Activated CD4-positive, alpha-beta T cell treated with anti-CD3 and anti-CD28 coated beads, Interleukin-2, amount 50 U/mL, for 4 hours (primary cell): ENCODE measurements at places on chromosomes 12 and 14.

GRCh38 chr12:122107261-122107660 is 28.7 kb downstream of the MLXIP start:
- DNase-seq, result no peak

DNA sequence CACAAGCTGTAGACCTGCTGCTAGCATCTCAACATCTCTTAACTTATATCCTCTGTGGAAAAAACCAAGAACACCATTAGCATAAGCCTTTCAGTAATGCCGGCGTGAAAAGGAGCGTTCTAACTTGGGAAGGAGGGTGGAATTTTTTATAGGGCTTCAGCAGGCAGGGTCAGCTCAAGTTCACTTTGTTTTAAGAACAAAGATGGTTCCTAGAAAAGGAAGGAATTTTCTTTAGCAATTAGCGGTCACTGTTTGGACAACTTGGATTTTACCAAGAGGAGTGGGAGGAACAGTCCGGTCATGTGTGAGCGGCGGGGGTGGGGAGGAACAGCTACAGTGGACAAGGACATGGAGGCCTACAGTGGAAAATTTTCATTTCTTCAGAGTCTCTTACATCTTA is 35.9 kb downstream of the BBS10 start:
- DNase-seq, result no peak

- DNase-seq, result no peak
Measured at GRCh38 chr12:116610971-116611541, 51.9 kb downstream of the MAP1LC3B2 start.

- DNase-seq, result no peak
Measured at GRCh38 chr12:26317942-26318575, 122.7 kb downstream of the SSPN start.

GRCh38 chr14:102784892-102785594 is 7.8 kb downstream of the TRAF3 start:
- no peak for DNase-seq

GRCh38 chr14:77883847-77884238 is 83.9 kb downstream of the ADCK1 start:
- DNase-seq, result no peak

GRCh38 chr14:31212893-31213292 is 5.3 kb upstream of the HECTD1 start:
- no peak for DNase-seq
